ENCODE measurements at places on chromosomes 7 and 10. TPM values are rescaled to one million over a fixed set of nuclear protein-coding genes. Genes with fewer than 3 reads are reported as not detected.
A peak's percentile ranks its signal among the peaks of the same experiment; 100 is the strongest.

STAG3 gene
- total RNA-seq = 0.69 TPM

CCDC172 gene
- not detected for total RNA-seq

NODAL gene
- total RNA-seq = not detected

GNA12 gene
- total RNA-seq = 22.4 TPM

CDNF gene
- total RNA-seq = 0.29 TPM

- no peak for DNase-seq
Observed at GRCh38 chr10:61612009-61612408, 50.7 kb upstream of the CABCOCO1 start.

DNA sequence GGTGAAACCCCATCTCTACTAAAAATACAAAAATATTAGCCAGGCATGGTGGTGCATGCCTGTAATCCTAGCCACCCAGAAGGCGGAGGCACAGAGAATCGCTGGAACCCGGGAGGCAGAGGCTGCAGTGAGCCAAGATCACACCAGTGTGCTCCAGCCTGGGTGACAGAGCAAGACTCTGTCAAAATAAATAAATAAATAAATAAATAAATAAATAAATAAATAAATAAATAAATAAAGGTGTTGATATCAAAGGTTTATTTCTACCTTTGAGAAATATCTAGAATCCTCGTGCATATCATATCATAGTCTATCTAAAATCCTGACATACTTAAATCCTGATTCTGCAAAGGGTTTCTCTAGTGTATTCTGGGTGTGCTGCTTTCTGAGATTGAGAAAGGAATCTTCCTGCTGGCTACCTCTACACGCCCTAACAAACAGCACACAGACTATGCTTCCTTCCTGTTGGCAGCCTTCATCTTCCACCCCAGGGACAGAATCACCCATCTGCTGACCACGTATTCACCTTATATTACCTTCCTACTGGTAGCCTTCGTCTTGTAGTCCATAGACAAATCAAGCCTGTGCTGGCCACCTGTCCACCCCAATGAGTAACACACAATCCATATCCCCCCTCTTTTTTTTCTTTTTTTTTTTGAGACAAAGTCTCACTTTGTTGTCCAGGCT is 8.7 kb downstream of the ABLIM1 start:
- no peak for DNase-seq

- DNase-seq = no peak
Observed at GRCh38 chr7:47236480-47237129, 345.3 kb downstream of the TNS3 start.

GRCh38 chr7:25908154-25908949 is 243.6 kb upstream of the NFE2L3 start:
- no peak for DNase-seq

GRCh38 chr10:112353046-112353445 is 20.9 kb upstream of the ACSL5 start:
- no peak for DNase-seq

- peak; percentile 52 for DNase-seq
Observed at GRCh38 chr7:20598459-20599309, 16.8 kb upstream of the ABCB5 start.

- no peak for DNase-seq
Observed at GRCh38 chr10:44713307-44713706, 197.8 kb upstream of the TMEM72 start.

DNA sequence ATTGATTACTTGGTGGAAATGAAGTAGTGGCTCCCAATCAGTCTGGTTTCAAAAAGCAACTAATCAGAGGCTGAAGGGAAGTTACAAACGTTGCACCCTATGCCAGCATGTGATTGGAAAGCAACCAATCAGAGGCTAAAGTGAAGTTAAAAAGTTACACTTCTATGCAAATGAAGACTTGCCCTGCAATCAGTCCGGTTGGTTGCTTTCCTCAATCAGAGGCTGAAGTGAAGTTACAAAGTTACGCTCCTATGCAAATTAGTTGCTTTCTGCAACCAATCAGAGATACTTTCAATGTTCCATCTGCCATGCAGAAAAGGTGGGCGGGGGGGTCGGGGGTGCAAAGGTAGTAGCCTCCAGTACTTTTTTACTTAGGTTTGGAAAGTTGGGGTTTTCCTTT is 1077.1 kb downstream of the TYW1 start:
- no peak for DNase-seq
